SJCRH30 (cell line): ENCODE measurements at places on chromosomes 4 and X. TPM values are rescaled to one million over a fixed set of nuclear protein-coding genes. Genes with fewer than 3 reads are reported as not detected.
A peak's percentile ranks its signal among the peaks of the same experiment; 100 is the strongest.

The CFAP99 gene
- not detected in 2 replicates for total RNA-seq

The MYL5 gene
- total RNA-seq = 3.2 and 3.4 TPM in 2 replicates

DNA sequence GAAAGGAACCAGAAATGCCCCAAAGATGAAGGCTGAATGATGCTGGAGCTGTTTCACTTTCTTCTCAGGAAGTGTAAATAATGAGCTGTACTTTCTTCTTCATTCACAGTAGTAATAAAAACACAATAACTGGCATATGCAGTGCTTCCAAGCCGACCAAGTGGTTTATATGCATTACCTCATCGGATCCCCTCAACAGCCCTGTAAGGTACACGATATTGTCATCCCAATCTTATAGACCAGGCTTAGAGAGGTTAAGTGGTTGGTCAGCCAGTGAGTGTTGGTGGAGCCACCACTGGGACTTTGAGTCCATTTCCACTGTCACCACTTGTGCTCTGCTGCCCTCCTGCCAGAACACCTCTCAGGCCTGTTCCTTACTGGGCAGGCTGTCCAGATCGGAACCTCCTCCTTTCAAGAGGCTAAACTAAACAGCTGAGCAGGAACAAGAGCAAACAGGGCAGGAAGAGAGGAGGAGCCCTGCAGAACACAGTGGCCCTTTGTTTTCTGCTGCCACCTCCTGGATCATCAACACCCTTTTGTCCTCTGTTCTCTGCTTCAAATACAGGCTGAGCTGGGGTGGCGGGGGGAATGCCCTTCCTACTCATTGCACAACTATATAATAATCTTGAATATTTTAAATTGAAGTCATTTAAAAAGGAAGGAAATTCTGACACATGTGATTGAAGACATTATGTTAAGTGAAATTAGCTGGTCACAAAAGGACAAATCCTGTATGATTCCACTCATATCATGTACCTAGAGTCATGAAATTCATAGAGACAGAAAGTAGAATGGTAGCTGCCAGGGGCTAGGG, 112.5 kb upstream of the ATP6AP2 start:
- no peaks in the 10 kb centered on the region for H3K36me3 ChIP-seq
- no peak overlapping the region for H3K4me3 ChIP-seq

The FRMPD4 gene
- not detected in 2 replicates for total RNA-seq

The SOWAHD gene
- not detected in 2 replicates for total RNA-seq

GRCh38 chrX:129634541-129634940, 20.2 kb downstream of the APLN start:
- H3K27me3 ChIP-seq = no peaks in the 10 kb centered on the region
- no peaks in the 10 kb centered on the region for H3K4me1 ChIP-seq
- H3K36me3 ChIP-seq = no peaks in the 10 kb centered on the region
- DNase-seq = no peak

- H3K36me3 ChIP-seq = peaks cover 16% of the 10 kb centered on the region
- H3K27me3 ChIP-seq = no peaks in the 10 kb centered on the region
- no peaks in the 10 kb centered on the region for H3K4me1 ChIP-seq
- no peak for DNase-seq
Measured at GRCh38 chr4:99878604-99879003, 15.6 kb downstream of the LAMTOR3 start.

The PIGA gene
- 38.8 and 43.0 TPM in 2 replicates for total RNA-seq

GRCh38 chr4:8939160-8939839, 67.7 kb upstream of the HMX1 start:
- H3K27me3 ChIP-seq = no peaks in the 10 kb centered on the region
- H3K4me3 ChIP-seq = peak overlapping the region; percentile 9
- 0 out of 2 replicates have a peak, but pooled peaks cover 2% of the 10 kb centered on the region for H3K4me1 ChIP-seq
- no peak overlapping the region; the same call in 1 of the 2 replicates for H3K27ac ChIP-seq
- H3K36me3 ChIP-seq = no peaks in the 10 kb centered on the region
- DNase-seq = peak; percentile 32

DNA sequence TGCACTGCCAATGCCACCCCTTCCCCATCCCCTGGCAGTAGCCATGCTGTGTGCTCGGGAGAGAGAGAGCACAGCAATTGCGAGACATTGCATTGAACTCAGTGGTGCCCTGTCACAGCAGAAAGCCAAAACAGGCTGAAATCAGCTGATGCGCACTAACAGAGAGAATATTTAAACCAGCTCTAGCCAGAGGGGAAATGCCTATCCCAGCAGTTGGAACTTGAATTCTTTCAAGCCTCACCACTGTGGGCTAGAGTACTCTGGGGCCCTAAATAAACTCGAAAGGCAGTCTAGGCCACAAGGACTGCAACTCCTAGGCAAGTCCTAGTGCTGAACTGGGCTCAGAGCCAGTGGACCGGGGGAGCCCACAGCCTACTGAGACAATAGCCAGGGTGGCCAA, 17.7 kb upstream of the RP2 start:
- DNase-seq = no peak
- H3K4me3 ChIP-seq = no peak overlapping the region
- no peaks in the 10 kb centered on the region for H3K27me3 ChIP-seq

The SASH3 gene
- total RNA-seq = 0.05 TPM in 1 of 2 replicates, not detected in the other

DNA sequence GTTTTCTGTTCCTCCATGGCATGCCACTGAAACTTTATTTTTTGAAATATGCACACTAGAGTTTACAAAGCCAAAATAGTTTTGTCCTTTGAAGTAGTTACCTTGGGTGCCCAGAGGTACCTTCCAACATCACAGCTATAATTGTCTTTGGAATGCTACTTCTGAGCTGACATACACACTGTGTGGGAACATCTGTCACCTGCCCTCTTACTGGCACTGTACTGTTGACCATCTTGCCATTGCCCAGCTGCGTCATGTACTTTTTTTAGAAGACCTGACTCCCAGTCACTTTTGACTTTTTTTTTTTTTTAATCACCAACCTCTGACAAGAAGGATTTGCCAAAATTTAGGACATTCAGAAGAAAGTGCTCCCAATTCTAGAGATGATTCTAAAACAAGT, 200.5 kb upstream of the CXorf66 start:
- no peak for DNase-seq
- H3K4me1 ChIP-seq = no peaks in the 10 kb centered on the region
- no peaks in the 10 kb centered on the region for H3K27me3 ChIP-seq
- H3K27ac ChIP-seq = no peak overlapping the region
- H3K36me3 ChIP-seq = no peaks in the 10 kb centered on the region

DNA sequence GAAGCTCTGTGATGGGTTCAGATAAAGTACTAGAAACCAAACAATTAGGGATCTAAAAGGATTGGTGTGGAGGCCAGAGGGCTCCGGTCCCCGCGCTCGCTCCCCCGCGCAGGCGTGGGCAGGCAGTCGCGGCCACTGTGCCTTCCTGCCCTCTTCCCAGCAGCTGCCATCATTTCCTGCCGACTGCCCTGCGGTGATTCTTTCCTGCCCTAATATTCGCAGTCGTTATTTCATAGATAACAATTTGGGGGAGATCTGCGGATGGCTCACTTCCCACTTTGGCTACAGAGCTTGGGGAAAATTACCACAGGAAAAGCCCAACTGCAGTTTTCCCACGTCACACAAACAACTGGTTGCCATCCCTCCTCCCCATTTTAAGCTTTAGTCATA, 2.2 kb downstream of the GRIA2 start:
- no peaks in the 10 kb centered on the region for H3K36me3 ChIP-seq
- H3K27ac ChIP-seq = no peak overlapping the region
- no peak for DNase-seq

- no peak overlapping the region for H3K4me3 ChIP-seq
- DNase-seq = no peak
- peaks cover 18% of the 10 kb centered on the region; the same call in 1 of the 2 replicates for H3K27me3 ChIP-seq
- H3K4me1 ChIP-seq = no peaks in the 10 kb centered on the region
- H3K27ac ChIP-seq = no peak overlapping the region
- no peaks in the 10 kb centered on the region for H3K36me3 ChIP-seq
Measured at GRCh38 chr4:54657185-54657550, 589 bp upstream of the KIT start.

DNA sequence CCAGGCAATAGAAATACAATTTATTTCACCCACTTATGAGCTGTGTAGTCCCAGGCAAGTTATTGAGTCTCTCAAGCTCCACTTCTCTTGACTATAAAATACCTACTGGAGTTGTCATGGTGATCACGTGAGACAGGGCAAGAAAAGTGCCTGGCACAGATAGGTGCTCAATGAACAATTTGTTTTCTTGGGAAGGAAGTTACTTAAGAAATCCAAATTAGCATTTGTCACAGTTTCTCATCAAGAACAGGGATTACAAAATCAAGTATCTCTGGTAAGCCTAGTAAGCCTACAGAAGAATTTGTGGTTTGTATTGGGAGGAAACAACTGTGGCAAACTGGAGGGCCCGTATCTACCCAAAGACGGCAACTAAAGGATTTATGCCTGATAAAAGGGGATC, 37.5 kb upstream of the RASGEF1B start:
- H3K27ac ChIP-seq = no peak overlapping the region
- no peaks in the 10 kb centered on the region for H3K36me3 ChIP-seq
- DNase-seq = no peak
- H3K4me1 ChIP-seq = no peaks in the 10 kb centered on the region
- no peak overlapping the region for H3K4me3 ChIP-seq
- no peaks in the 10 kb centered on the region for H3K27me3 ChIP-seq

DNA sequence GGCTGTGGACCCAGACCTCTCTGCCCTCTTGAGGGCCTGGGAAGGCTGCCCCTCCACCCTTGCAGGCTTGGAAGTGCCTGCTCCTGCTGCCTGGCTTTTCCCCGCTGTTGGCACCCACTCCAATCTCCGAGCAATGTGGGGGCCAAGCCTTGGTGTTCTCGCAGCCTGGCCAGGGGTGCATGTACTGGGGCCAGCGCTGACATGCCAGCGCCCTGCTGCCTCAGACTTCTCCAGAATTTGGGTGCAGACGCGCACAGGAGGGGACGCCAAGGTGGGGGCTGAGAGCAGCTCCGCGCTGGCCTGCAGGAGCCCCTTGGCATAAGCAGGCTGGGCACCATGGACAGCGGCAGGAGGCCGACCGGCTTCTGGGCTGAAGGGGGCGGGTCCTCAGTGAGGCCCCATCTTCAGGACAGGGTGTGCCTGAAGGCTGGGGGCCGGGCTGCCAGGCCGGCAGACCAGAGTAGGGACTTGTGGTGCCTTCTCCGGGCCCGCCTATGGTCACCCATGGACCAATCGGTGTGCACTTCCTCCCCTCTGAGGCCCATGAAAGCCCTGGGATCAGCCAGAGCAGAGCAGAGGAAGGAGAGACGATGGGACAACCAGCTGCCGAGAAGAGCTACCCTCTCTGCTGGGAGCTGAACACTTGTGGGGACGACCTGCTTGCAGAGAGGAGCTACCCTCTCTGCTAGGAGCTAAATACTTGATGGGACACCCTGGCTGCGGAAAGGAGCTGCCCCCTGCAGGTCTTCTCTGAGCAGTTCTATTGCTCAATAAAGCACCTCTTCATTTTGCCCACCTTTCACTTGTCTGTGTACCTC, 118.3 kb downstream of the DNAAF6 start:
- no peaks in the 10 kb centered on the region for H3K27me3 ChIP-seq
- H3K27ac ChIP-seq = no peak overlapping the region
- no peak overlapping the region for H3K4me3 ChIP-seq
- H3K36me3 ChIP-seq = no peaks in the 10 kb centered on the region
- DNase-seq = peak; percentile 14

GRCh38 chr4:136025540-136025939, 1506.8 kb downstream of the PCDH18 start:
- H3K4me1 ChIP-seq = no peaks in the 10 kb centered on the region
- H3K36me3 ChIP-seq = no peaks in the 10 kb centered on the region
- no peak for DNase-seq
- H3K27ac ChIP-seq = no peak overlapping the region

GRCh38 chr4:182918044-182918607, 940 bp upstream of the DCTD start:
- no peaks in the 10 kb centered on the region for H3K27me3 ChIP-seq
- H3K27ac ChIP-seq = peak overlapping the region; percentile 86
- no peaks in the 10 kb centered on the region for H3K4me1 ChIP-seq
- H3K4me3 ChIP-seq = peak overlapping the region; percentile 94

DNA sequence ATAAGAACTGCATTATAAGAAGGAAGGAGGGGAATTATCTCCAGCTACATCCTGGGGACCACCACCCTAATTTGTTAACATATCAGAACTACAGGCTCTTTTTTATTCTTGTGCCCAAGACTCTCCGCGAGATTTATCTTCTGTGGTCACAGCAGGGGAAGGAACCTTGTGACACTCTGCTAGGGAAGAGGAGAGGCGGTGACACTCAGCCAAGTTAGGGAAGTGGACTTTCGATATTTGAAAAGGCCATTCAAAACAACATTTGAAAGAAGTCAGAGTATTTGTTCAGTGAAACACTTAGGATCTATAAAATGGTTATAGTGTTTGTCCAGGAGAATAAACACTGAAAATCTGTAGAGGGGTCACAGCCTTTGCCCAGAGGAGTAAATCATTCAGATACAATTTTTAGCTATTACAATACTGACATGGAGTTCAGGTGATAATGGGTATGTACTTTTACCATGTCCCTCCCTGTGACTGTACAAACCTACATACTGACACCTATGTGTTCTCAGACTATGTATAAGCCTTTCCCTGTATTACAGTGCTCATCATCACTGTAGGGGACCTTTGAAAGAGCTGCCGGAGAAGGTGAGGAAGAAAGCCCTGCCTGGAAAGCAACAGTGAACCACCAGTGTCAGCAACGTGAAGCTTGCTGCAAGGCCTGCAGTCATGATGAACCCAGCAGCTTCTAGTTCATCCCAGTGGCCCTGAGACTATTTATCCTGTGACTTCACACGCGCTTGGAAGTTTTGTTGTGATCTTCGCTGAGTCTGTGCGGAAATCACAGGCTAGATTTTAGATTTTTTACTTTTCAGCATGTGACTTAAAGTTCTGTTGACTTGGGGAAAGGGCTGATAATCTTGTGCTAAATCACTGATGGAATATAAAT, 8.5 kb upstream of the PTTG2 start:
- H3K4me1 ChIP-seq = peaks cover 20% of the 10 kb centered on the region
- no peak overlapping the region for H3K4me3 ChIP-seq
- no peaks in the 10 kb centered on the region for H3K36me3 ChIP-seq
- H3K27ac ChIP-seq = no peak overlapping the region
- no peak for DNase-seq

The RHOXF2 gene
- not detected in 2 replicates for total RNA-seq

DNA sequence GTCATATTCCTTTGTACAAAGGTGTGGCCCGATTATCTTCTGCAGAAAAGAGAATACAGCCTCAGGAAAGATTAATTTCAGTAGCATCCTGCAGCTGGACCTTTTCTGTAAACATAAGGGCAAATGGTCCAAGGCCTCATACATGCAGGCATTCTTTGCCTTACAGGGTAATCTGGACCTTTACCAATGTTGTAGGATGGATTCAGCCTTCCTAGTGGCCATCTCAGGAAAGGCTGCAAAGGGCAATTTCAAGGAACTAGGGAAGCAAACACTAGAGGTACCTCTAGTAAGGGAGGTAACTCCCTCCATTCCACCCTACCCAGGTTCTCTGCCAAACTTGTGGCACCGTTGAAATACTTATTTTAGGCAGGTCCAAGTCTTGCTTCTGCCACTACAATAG, 43.0 kb downstream of the UGT2B28 start:
- DNase-seq = no peak
- H3K4me3 ChIP-seq = no peak overlapping the region
- no peaks in the 10 kb centered on the region for H3K36me3 ChIP-seq
- no peaks in the 10 kb centered on the region for H3K27me3 ChIP-seq
- H3K4me1 ChIP-seq = peaks cover 4% of the 10 kb centered on the region; the same call in 1 of the 2 replicates

The RAB33A gene
- total RNA-seq = 0.34 TPM in 1 of 2 replicates, not detected in the other

DNA sequence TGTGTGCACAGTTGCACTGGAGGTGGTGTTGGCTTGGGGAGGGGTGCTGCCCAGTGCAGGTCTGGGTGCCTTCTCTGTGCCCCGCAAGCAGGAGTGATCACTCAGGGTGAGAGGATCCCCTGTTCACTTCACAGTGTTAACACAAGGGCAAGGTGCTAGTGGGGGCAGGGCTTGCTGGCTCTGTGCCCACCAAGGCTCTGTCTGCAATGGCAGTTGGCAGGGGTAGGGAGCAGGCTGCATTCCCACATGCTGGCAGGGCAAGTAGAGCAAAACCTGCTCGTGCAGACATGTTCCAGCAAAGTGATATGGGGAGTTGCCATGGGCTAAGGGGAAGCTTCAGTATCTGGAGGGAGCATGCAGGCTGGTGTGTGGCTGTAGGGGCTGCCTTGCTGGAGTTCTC, 428.0 kb downstream of the ZNF674 start:
- H3K4me3 ChIP-seq = no peak overlapping the region
- no peaks in the 10 kb centered on the region for H3K27me3 ChIP-seq
- H3K4me1 ChIP-seq = no peaks in the 10 kb centered on the region
